ENCODE measurements at places on chromosomes 1 and 21.

GRCh38 chr1:46289976-46290375, 13.4 kb downstream of the LRRC41 start:
- no peak overlapping the region for H3K27ac ChIP-seq

GRCh38 chr1:41870076-41870562, 48.6 kb downstream of the HIVEP3 start:
- no peaks in the 10 kb centered on the region for H3K27me3 ChIP-seq
- peaks cover 41% of the 10 kb centered on the region for H3K4me1 ChIP-seq
- no peaks in the 10 kb centered on the region for H3K36me3 ChIP-seq
- no peak for DNase-seq
- no peak overlapping the region for H3K27ac ChIP-seq
- H3K4me3 ChIP-seq: no peak overlapping the region

DNA sequence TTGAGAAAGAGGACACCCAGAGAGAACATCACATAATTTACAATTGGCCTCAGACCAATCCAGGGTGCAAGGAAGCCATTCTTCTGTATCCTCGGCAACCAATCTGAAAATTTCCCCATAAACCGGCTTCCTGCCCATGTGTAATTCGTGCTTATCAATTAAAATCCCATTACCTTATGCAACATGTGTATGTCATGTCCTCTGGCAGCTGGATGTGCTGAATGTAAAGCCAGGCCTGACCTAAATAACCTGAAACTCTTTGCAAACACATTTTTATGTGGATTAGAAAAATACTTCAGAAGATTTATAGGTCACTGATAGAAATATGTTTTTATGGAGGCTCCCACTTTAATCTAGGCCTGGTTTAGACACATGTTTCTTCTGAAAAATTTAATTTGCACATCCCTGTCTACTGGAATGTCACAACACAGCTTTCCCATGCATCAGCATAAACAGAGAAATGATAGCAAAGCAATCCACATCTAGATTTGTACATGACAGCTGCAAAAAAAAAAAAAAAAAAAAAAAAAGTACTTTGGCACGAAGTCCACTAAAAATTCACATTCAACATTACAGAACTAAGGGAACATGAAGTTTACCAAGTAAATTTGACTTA, 69.4 kb upstream of the SAMSN1 start:
- peaks cover 51% of the 10 kb centered on the region for H3K4me1 ChIP-seq
- no peak overlapping the region for H3K4me3 ChIP-seq
- H3K36me3 ChIP-seq: peaks cover 14% of the 10 kb centered on the region

- peaks cover 72% of the 10 kb centered on the region for H3K36me3 ChIP-seq
- H3K27me3 ChIP-seq: no peaks in the 10 kb centered on the region
- H3K4me3 ChIP-seq: peak overlapping the region; percentile 38
Measured at GRCh38 chr1:12386130-12386529, 156.3 kb downstream of the VPS13D start.

DNA sequence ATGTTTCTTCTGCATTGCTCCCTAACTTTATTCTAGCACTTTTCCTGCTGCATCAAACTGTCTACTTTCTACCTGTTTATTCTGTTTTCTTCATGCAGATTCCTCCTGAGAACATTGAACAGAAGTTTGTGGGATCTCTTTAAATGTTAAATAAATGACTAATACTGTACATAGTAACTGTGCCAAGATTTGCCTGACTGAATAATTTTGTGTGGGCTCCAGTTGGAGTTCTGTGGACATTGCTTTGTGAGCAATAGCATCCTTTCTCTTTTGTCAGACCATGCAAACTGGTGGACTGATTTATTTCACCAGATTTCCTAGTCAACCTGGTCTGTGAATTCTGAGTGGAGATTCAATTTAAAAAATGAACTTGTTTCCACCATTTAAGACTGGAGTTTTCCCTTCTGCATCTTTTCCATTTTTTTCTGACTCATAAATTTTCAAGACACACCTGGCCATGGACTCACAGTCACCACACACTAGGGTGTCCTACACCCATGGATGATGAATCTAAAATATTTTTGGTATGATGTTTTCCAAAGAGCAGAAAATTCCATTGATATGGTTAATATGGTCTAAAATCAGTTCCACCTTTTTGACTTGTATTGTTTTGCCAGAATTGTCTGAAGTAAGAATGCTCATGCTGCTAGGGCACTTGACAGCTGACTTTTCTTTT, 140.7 kb upstream of the SPAG17 start:
- H3K27ac ChIP-seq: no peak overlapping the region
- H3K4me3 ChIP-seq: no peak overlapping the region
- no peaks in the 10 kb centered on the region for H3K36me3 ChIP-seq
- H3K27me3 ChIP-seq: no peaks in the 10 kb centered on the region
- no peak for DNase-seq

DNA sequence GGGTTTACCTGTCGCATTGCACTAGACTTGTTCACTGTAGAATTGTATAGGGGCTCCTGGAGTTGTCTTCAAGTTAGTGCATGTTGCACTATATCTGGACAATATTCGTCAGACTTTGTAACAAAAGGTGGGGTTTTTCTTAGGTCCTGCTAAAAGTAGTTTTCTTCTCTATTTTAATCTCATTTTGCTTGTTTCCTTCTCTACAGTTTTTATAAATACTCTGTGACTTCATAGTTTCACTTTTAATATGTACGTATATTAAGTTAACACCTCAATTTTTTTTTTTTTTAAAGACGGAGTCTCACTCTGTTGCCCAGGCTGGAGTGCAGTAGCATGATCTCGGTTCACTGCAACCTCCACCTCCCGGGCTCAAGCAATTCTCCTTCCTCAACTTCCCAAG, 26.5 kb upstream of the MRPS6 start:
- H3K27me3 ChIP-seq: peaks cover 4% of the 10 kb centered on the region
- H3K27ac ChIP-seq: no peak overlapping the region
- no peak overlapping the region for H3K4me3 ChIP-seq
- H3K4me1 ChIP-seq: peaks cover 7% of the 10 kb centered on the region
- DNase-seq: no peak

GRCh38 chr1:59730759-59731478, 83.8 kb upstream of the HOOK1 start:
- H3K4me1 ChIP-seq: peaks cover 27% of the 10 kb centered on the region
- peak overlapping the region; percentile 66 for H3K27ac ChIP-seq
- DNase-seq: peak; percentile 9
- peak overlapping the region; percentile 51 for H3K4me3 ChIP-seq
- H3K36me3 ChIP-seq: peaks cover 6% of the 10 kb centered on the region

- peak overlapping the region; percentile 66 for H3K4me3 ChIP-seq
- peaks cover 14% of the 10 kb centered on the region for H3K36me3 ChIP-seq
- no peaks in the 10 kb centered on the region for H3K27me3 ChIP-seq
- H3K27ac ChIP-seq: peak overlapping the region; percentile 99
- peaks cover 79% of the 10 kb centered on the region for H3K4me1 ChIP-seq
Measured at GRCh38 chr1:116737020-116737854, 17.0 kb upstream of the CD2 start.

DNA sequence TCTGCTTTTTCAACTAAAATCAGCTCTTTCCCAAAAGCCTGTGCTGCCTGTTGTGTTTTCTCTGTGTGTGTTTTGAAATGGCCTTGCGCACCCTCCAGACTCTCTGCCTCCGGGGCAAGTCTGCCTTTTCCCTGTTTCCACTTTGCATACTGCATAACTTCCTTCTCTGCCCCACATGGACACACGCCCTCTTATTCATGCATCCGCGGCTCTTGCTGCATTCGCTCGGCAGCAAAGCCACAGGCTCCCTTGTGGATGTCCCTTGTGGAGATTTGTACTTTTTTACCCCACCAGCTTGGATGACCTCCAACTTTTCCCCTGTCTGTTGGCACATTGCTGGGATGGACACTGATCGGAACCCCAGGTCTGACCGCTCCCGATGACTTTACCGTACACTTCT, 147.6 kb downstream of the ADSS2 start:
- DNase-seq: no peak
- H3K27me3 ChIP-seq: peaks cover 4% of the 10 kb centered on the region
- peaks cover 11% of the 10 kb centered on the region for H3K4me1 ChIP-seq
- H3K27ac ChIP-seq: no peak overlapping the region
- peaks cover 2% of the 10 kb centered on the region for H3K36me3 ChIP-seq

DNA sequence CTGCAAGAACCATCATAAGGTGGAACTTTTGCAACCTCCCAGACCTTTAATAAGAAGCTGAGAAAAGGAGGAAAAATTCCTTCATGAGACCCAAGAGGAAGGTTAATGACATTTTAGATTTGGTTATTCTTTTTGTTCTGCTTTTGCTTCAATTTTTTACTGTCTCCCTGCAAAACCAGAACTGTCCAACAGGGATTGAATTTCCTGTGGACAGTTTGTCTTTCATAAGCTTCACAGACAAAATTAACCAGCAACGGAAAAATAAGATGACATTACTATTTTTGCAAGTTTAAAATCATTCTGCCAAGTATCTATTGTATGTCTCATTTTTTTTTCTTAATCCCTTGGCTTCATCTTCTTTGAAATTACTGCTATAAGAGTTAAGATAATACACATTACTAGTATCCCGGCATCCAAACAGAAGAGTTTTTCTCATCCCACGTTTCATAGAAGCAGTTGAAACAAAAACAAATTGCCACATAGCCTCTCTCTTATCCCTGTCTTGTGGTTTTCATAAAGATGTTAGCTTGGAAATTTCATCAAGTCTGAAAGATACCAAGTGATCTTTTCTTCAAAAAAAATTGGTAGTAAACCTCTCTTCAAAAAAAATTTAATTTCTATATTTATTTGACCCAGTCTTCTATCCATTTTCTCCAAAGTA, 465.3 kb upstream of the PTBP2 start:
- no peak overlapping the region for H3K27ac ChIP-seq
- H3K36me3 ChIP-seq: no peaks in the 10 kb centered on the region
- H3K27me3 ChIP-seq: no peaks in the 10 kb centered on the region
- DNase-seq: no peak
- no peak overlapping the region for H3K4me3 ChIP-seq

DNA sequence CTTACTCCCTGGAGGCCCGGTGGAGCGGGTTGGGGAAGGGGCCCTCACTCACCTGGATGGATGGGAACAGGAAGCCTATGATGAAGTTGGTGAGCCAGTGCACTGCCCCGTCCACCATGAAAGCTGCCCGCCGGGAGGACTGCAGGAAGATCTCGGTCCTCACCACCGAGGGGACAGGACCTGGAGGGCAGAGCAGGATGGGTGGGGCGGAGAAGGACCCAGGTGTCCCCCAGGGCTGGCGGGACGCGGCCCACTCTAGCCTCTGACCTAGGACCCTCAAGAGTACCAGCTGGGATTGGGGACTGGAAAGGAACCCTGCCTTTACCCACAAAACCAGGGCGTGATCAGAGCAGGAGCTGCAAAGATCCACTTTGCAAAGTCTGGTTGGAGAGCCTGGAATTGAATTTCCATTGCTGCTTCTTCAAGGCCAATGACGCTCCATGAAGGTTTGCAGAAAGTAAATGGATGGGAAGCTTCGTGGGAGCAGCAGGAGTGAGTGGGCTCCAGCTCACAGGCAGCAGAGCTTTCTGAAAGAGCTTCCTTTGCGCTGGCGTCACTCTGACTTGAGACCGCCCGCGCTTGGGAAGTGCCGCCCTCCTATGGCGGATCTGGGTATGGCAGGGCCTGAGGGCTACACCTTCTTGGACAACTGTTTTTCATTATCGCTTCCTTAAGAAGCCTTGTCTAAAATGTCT, 21.4 kb downstream of the SLC2A7 start:
- H3K36me3 ChIP-seq: no peaks in the 10 kb centered on the region
- no peak overlapping the region for H3K4me3 ChIP-seq
- no peak overlapping the region for H3K27ac ChIP-seq
- peaks cover 6% of the 10 kb centered on the region for H3K4me1 ChIP-seq
- H3K27me3 ChIP-seq: peaks cover 5% of the 10 kb centered on the region
- DNase-seq: peak; percentile 78

GRCh38 chr1:47180603-47181094, 9.2 kb downstream of the PDZK1IP1 start:
- no peak for DNase-seq
- peaks cover 20% of the 10 kb centered on the region for H3K27me3 ChIP-seq
- H3K4me1 ChIP-seq: peaks cover 13% of the 10 kb centered on the region
- no peak overlapping the region for H3K27ac ChIP-seq
- H3K4me3 ChIP-seq: no peak overlapping the region

DNA sequence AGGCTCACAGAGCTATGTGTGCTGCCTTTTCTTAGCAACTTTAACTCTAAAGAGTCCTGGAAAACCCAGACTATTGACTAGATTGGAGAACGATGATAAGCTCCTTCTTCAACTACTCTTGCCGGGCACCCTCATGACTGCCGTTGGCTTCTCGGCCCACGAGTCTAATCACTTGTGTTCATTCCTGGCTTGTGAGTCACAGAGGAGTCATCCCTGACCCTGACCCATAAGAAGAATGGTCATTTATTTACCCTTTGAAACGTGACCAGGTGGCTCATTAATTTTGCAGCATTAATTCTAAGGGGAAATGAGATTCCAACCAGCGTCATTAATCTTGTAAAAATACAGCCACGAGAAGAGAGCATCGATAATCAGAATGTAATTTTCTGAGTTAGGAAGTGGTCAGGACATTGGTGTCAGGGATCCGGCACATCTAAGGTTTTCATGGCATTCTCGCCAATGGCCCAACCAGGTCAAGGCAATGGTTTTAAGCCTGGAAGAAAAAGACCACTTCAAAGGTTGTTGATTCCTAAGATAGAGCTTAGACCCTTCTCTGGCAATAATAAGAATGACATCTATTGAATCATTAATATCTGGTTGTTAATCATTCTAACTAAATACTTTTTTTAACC, 183.6 kb upstream of the RUNX1 start:
- H3K27ac ChIP-seq: no peak overlapping the region
- H3K4me3 ChIP-seq: no peak overlapping the region
- peaks cover 41% of the 10 kb centered on the region for H3K4me1 ChIP-seq
- no peak for DNase-seq
- no peaks in the 10 kb centered on the region for H3K27me3 ChIP-seq

GRCh38 chr1:213457186-213457585, 406.1 kb downstream of the RPS6KC1 start:
- H3K4me1 ChIP-seq: no peaks in the 10 kb centered on the region
- H3K27ac ChIP-seq: no peak overlapping the region
- no peaks in the 10 kb centered on the region for H3K36me3 ChIP-seq
- DNase-seq: no peak
- H3K27me3 ChIP-seq: no peaks in the 10 kb centered on the region

DNA sequence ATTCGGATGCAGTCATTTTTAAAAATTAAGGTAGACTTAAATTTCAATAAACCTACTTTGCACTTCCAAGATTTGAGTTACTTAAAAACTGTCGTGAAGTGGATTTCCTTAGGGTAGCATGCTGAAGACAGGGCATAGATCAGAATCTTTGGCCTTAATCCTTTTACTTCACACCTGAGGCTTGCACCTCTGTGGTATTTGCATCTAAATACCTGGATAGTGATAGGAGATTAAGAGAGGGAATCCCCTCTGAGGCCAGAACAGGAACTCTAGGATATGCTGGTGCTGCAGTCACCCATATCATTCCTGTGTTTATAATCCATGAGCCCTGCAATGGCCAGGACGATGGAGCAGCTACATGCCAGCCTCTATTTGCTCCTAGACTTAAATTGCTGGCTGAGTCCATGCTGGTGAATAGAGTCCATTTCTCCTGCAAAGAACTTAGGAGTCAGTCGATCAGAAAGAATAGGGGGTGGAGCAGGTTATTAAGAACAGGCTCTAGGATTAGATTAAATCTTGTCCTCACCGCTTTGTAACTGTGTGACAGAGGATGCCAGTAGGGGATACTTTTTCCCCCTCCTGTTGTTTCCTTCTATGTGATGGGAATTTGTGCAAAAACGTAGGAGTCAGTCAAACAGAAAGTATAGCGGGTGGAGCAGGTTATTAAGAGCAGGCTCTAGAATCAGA, 333.6 kb downstream of the DUSP10 start:
- H3K27ac ChIP-seq: no peak overlapping the region
- DNase-seq: no peak
- H3K4me1 ChIP-seq: no peaks in the 10 kb centered on the region
- no peaks in the 10 kb centered on the region for H3K36me3 ChIP-seq

All from activated T-helper 1 cell treated with anti-CD3 and anti-CD28 coated beads, Interleukin-12 subunit alpha, Interleukin-12 subunit beta, Interleukin-2, Interleukin-4 antibody, amounts not matched to agents 30 ng/mL and 10 ng/mL and 1 ng/mL, durations not matched to agents 14 hours and 24 hours and 36 hours (primary cell).